ENCODE measurements at places on chromosomes 1 and 21.

DNA sequence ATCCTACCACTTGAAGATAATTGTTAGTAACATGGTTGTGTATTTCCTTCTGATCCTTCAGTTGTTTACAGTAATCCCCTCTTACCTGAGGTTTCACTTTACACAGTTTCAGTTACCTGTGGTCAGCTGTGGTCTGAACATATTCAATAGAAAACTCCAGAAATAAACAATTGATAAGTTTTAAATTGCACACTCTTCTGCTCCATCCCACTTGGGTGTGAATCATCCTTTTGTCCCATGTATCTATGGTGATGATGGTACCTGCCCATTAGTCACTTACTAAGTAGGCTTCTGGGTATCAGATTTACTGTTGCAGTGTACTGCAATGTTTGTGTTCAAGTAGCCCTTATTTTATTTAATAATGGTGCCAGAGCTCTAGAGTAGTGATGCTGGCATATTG lies 62.5 kb downstream of the OSBPL9 start:
- no peak for DNase-seq

GRCh38 chr1:147624011-147624410 lies 46.3 kb downstream of the ACP6 start:
- DNase-seq: no peak

GRCh38 chr1:152225678-152226077 lies 1.7 kb upstream of the HRNR start:
- no peak for DNase-seq

GRCh38 chr1:181513786-181514297 lies 30.5 kb downstream of the CACNA1E start:
- no peak for DNase-seq

GRCh38 chr21:41167348-41168342 lies at the start of gene BACE2:
BACE2 (plus strand) TSS chr21:41168160; CDS start chr21:41168264, 104 bp downstream.
- DNase-seq: peak; percentile 80

- DNase-seq: peak; percentile 89
Measured at GRCh38 chr1:149885339-149886120, 13.8 kb upstream of the BOLA1 start.

DNA sequence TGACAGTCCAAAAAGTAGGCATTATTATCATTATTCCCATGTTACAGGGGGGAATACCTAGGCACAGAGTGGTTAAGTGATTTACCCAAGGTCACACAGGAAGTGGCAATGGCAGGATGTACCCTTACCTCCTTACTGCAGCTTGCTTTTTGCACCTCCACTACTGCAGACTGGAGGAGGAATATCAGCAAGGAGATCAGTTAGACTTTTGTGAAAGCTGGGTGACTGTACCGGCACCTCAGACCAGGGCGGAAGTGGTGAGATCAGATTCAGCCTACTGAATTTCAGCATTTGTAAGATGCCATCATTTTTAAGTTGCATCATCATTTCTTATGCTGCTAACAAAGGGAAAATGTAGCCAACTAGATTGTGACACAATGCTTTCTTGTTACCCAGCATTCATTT lies 4.5 kb downstream of the ADARB1 start:
- no peak for DNase-seq

- no peak for DNase-seq
Measured at GRCh38 chr1:39434797-39435395, 56.5 kb upstream of the BMP8A start.

DNA sequence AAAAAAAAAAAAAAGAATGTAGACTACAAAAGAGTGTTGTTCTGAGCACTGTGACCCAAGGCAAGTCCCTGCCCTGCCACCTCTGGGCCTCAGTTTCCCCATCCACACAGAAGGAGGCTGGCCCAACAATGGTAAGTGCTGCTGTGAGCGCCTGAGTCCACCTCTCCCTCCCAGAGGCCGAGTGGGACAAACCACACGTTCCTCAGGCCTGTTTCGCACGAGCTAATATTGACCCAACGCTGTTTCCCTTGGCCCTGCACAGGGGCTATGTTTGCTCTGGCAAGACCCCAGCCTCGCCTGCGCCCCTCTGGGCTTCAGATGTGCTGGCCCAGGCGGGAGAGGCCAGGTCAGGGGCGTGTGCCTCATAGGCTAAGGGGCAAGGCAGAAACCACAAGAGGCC lies 12.6 kb upstream of the LAPTM5 start:
- DNase-seq: no peak

- no peak for DNase-seq
Measured at GRCh38 chr1:115456441-115456961, 118.5 kb upstream of the NGF start.

DNA sequence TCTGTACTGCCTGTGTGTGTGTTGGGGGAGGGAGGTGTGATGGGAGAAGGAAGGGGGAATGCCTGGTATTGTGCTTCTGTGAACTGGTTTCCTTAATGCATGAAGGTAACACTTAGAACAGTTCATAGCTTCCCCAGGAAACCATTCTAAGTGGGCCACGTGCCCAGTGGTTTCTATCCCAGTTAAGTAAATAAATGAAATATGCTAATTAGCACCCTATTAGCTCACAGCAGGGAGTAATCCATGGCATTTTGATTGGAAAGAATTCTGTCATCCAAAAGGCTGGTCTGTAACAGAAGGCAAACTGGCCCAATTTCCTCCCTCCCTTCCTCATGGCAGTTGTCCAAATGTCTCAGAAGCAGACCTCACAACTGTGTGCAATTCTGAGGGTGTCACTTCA lies 199.3 kb downstream of the TTLL7 start:
- DNase-seq: no peak

DNA sequence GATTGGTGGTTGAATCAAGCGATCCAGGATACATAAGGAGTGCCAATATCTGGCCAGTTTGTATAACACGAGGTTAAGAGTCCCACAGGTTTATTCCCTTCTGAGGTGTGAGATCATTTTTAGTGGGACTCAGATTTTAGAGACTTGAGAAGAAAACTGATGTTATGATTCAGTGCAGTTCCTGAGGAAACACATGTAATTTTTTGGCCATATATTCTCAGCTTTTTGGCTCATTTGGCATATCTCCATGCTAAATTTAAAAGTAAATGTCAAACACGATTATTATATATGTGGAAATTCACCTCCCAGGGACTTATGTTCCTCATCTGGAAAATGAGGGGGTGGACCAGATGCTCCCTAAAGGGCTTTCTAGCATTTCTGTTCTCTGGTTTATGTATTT lies 39.2 kb upstream of the SERBP1 start:
- DNase-seq: no peak

GRCh38 chr1:54926970-54927369 lies 40.0 kb upstream of the DHCR24 start:
- DNase-seq: no peak

- no peak for DNase-seq
Measured at GRCh38 chr1:97014426-97014825, 292.8 kb downstream of the PTBP2 start.

DNA sequence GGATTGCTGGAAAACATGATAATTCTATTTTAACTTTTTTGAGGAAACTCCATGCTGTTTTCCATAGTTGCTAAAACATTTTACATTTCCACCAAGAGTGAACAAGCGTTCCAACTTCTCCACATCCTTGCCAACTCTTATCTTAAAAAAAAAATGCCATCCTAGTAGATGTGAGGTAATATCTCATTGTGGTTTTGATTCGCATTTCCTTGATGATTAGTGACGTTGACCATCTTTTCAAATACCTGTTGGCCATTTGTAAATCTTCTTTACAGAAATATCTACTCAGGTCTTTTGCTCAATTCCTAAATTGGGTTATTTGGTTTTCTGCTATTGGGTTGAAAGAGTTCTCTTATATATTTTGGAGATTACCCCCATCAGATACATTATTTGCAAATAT lies 77.4 kb upstream of the CLDN14 start:
- no peak for DNase-seq
